Activated T-cell treated with anti-CD3 and anti-CD28 coated beads, Interleukin-2, amount 50 U/mL, for 1 hour (primary cell): ENCODE measurements at places on chromosomes 1 and 21.

GRCh38 chr1:114558544-114558943, 22.9 kb downstream of the BCAS2 start:
- no peak for DNase-seq

GRCh38 chr21:45580576-45581321, 38.5 kb upstream of the SLC19A1 start:
- DNase-seq: no peak

DNA sequence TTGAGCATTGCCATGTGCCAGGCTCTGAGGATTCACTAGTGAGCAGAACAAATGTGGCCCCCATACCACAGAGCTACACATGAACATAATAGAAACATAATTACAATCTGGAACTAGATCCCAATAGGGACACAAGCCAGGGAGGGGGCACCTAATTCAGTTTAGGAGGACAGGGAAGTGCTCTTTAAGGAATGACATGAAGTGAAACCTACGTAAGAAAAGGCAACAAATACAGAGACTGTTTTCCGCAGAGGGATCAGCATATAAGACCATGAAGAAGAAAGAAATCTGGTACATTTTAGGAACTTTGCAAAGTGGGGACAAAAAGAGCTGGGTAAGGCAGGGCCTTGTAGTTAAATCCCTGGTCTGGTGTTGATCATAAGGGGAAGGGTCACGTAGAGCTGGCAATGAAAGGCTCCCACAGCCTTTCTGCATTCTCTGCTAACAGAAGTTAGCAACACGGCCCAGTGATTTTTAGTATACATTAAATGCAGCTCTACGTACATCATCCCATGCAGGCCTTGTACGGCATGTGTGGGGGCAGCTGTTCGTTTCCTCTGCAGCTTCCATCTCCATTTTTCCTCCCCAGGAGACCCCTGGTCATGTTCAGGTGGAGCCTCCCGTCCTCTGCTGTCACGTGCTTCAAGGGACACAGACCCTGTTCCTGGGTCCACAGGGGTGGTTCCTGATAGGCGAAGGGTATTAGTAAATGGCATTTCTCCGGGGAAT, 26.8 kb upstream of the SLC30A1 start:
- DNase-seq: no peak

DNA sequence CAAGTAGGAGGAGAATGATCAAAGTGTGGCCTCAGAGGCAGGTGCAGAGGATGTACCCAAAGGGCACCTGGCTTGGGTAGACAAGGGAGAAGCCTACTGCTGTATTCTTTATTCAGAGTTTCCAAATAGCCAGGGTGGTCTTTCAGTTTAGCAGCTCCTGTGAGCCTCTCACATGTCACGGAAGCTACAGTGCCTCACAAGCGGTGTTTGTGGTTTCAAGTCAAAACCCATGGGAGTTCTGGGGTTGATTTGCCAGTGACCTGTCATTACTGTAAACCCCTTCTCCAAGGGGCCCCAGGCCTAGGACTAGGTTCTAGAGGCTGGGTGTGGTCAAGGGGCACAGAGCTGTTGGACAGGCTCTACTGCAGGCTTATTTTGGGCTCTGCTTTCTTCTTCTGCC, 10.2 kb upstream of the IL10 start:
- no peak for DNase-seq

GRCh38 chr1:208051651-208052050, 140.7 kb upstream of the CD34 start:
- no peak for DNase-seq

DNA sequence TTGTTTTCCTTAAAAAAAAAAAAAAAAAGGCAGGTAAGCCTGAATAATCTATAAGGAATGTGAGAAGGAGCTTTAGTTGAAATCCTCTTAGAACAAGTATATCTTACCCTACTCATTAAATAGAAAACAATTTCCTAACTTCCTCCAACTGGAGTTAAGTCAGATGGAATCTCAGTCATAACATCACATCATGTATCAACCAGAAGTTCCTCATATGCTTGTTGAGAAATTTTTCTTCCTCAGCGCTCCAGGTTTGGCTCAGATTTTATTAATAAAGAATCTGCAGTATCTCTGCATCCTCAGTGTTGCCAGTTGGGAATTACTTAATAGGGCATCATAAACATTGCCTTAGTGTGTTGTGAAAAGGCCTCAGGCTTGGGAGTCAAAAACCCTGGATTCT, 37.6 kb downstream of the DUSP10 start:
- DNase-seq: no peak
